Osteoblast (primary cell): ENCODE measurements at places on chromosomes 16 and 17.

GRCh38 chr16:73956587-73957494, 339.8 kb upstream of the PSMD7 start:
- peak; percentile 65 for DNase-seq

- no peak for DNase-seq
Observed at GRCh38 chr17:7703584-7704479, 1.2 kb upstream of the EFNB3 start.

DNA sequence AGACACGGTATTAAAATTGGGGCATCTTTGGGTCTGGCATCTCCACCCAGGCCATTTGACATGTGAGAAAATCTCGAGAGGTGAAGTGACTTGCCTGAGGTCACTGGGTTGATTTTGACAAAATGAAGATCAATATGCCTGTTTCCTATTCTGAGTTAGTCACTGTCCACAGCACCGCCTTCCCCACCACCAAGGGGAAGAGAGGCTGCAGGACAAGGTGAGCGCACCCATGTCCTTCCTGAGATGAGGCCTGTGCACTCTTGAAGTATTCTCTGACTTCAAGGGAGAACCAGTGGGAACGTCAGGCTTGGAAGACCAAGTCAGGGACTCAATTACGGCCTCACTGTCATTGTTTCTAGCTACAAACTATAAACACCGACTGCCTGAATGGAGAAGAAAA, 49.9 kb upstream of the WSB1 start:
- peak; percentile 42 for DNase-seq

DNA sequence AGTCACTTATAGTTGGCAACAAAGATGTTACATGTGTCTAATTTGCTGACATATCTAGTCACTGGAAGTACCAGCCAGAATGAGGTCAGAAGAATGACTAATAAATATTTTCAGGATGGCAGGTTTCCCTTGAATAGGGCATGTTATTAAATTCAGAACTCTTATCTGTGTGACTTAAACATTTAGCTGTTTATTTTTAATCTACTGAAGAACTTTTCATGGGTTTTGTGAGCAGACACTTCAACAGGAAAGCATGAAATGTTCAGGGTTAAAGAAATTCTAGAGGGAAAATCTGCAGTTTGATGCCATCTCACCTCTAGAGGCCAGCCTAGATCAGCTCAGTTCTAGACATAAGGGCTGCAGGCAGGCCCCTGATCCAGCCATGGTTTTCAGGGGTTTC, 13.2 kb downstream of the JPT2 start:
- DNase-seq: no peak

GRCh38 chr16:22031483-22032083, 23.7 kb downstream of the MOSMO start:
- DNase-seq: no peak

DNA sequence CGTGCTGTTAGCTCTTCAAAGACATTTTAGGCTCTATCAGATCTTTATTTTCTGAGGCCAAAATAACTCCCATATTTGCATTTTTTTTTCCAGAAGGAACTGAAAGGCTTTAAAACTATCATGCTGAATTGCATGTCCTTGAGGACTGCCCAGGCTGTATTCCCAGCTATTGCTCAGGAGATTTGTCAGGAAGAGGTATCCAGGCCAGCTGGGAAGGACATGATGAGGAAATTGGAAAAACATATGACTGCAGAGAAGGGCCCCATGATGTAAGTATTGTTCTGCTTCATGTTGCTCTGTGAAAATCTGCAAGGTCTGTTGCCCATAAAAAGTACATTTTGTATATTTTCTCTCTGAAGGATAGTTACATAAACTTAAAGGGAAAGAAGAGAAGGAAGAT, 5.7 kb downstream of the CDC6 start:
- DNase-seq: no peak

GRCh38 chr17:57962279-57963148, 7.3 kb upstream of the CUEDC1 start:
- no peak for DNase-seq

DNA sequence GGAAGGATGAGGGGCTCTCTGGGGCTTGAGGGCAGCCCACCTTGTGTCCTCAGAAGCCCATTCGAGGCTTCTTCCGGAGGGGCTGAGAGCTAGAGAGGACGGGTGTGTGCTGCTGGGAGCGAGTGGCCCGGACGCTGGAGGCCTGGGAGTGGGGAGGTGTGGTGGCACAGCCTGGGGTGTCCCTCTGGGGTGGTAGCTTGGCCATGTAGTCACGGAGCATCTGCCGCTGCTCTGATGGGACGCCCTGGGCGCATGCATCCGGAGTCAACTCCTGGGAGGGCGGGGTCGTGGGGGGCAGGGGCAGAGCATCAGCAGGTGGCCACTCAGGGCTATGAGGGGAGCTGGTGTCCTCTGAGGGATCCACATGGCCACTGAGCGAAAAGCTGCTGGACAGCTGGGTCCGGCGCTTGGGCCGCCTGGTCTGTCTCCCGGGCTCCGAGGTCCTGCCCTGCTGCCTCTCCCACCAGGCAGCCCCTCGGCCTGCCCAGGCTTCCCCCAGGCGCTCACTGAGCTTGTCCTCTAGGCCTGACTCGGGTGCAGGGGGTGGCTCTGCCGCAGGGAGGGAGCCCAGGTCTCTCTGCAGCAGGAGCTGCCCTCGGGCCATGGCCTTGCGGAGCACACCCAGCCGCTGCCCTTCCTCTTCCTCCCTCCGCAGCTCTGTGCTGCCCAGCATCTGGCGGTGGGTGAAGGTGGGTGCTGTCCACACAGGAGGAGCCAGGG, 7.8 kb downstream of the TAF1C start:
- no peak for DNase-seq

DNA sequence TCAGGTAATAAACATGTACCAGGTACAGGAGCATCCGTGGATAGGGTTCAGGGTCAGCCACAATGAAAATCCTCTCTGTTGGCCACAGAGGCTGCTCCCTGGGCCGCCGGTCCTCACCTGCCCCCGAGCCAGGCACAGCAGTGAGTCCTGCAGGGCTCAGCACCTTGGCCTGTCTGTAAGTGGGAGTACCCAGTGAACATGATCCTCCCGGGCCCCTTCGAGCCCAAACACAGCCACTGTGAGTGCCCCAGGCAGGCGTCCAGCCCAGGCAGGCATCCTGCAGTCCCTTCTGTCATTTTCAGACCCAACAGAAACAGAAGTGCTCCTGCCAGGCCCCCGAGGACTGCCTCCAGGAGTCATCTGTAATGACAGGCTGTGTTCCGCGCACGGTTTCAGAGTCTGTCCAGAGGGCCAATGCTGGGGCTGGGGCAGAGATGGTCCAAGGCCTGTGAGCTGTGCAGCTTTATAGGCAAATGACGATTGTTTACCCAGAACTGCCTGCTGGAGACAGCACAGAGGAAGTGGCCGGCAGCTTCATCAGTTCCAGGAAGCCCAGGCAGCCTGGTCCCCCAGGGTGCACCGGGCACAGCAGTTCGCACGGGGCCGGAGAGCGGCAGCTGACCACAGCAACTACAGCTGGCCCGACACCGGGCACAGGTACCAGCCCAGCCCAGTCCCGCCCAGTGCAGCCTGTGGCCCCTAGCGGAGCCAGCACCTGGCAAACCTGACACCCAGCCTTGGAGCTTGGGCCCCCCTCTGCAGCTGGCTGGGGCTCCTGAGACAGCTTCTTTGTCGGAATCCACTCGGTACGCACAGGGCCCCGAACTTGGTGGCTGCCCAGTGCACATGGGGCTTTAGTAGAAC, 13.2 kb downstream of the SLC7A5 start:
- peak; percentile 98 for DNase-seq

DNA sequence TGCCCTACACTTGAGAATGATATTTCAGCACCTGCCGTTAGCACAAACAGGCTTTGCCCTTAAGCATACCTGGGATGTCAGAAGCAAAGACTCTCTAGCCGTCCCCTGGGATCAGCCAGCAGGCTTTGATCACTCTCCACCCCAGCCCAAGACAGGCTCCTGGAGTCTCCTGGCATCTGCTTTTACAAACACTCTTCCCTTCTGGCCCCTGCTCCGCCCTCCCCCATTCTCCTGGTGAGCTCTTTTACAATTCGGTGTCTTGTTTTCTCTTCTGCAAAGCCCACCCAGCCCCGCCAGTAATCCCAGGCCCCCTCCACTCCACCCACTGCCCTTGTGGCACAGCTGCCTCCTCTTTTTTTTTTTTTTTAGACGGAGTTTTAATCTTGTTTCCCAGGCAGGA, 50.4 kb downstream of the KATNIP start:
- no peak for DNase-seq

GRCh38 chr16:3458278-3458851, 14.9 kb downstream of the NAA60 start:
- peak; percentile 88 for DNase-seq

GRCh38 chr17:17605083-17605728, 13.7 kb upstream of the PEMT start:
- DNase-seq: no peak

DNA sequence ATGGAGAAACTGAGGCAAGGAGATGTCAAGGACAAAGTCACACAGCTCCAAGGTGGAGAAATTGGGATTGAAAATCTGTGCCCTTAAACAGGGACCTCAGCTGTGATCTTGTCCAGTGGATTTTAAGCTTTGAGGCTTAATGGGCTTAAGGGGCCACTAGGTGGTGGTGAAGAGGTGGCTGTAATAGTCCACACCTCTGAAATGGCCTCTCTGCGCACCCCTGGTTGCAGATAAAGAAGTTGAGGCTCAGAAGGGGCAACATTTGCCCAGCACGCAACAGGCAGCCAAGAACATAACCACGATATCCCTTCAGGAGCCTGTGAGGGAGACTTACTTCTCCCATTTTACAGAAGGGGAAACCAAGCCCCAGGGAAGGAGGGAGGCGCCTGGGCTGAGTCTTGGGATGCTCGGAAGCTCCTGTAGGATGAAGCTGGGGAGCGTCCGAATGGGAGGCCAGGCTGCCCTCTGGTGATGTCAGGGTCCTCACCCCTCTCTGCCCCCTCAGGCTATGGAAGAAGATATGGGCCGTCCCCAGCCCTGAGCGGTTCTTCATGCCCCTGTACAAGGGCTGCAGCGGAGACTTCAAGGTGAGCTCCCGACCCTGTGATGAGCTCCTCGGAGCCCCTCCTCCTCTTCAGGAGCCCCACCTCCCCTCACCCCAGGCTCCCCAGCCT, 43.7 kb downstream of the IL21R start:
- DNase-seq: peak; percentile 47

GRCh38 chr16:68298907-68299561, 11.7 kb downstream of the SLC7A6OS start:
- DNase-seq: no peak

DNA sequence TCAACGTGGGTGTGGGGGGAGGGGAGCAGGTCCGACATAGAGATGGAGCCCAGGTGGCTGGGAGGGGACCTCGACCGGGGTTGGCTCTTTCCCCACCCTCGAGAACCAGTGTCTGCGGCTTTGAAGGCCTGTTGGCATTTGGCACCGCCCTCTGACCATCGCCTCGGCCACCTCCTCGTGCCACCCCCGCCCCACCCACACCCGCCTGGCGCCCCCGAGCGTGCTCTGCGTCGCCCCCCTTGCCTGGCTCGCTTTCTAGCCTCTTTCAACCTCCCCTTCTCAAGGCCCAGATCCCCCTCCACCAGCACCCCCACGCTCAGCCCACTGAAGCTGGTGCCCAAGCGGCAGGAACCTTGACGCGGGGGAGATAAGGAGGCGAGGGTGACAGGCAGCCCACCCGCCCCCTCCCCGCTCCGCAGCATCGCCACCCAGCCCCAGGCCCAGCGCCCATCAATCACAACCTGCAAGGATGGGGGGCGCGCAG, 619 bp downstream of the CACNB1 start:
- peak; percentile 89 for DNase-seq

GRCh38 chr16:90046971-90047713, 27.9 kb upstream of the DBNDD1 start:
- DNase-seq: peak; percentile 95

GRCh38 chr16:12480286-12480685, 323.4 kb downstream of the CPPED1 start:
- no peak for DNase-seq

GRCh38 chr17:63483038-63483437, 6.2 kb downstream of the ACE start:
- peak; percentile 66 for DNase-seq

- DNase-seq: no peak
Observed at GRCh38 chr17:66509926-66510325, 207.5 kb downstream of the PRKCA start.

GRCh38 chr16:50393858-50394802, 25.3 kb upstream of the BRD7 start:
- no peak for DNase-seq

DNA sequence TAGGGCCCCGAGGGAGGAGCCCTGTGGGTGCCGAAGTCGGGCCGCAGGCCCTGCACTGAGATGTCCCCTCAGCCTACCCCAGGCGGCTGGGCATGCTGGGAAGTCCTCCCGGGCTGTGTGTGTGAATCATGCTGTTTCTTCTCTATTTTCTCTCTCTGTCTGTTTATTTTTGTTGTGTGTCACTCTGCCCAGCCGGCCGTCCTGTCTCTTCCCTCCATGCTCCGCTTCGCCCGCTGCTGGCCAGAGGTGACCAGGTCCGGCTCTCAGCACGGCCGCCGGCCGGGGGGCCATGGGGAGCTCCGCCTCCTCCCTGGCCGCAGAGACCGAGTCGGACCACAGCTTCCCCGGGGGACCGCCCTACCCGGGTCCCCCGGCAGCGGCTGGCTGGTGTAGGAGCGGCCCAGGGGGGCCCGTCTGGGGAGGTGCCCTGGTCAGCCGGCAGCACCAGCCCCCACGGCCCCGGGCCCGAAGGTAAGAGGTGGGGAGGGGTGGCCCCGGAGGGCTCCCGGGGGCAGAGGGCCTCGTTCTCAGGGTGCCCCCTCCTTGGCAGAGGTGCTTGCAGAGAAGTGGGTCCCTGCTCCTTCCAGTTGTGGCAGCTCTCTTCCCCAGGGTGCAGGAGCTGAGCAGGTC, 12.5 kb downstream of the CAPN15 start:
- DNase-seq: peak; percentile 100

DNA sequence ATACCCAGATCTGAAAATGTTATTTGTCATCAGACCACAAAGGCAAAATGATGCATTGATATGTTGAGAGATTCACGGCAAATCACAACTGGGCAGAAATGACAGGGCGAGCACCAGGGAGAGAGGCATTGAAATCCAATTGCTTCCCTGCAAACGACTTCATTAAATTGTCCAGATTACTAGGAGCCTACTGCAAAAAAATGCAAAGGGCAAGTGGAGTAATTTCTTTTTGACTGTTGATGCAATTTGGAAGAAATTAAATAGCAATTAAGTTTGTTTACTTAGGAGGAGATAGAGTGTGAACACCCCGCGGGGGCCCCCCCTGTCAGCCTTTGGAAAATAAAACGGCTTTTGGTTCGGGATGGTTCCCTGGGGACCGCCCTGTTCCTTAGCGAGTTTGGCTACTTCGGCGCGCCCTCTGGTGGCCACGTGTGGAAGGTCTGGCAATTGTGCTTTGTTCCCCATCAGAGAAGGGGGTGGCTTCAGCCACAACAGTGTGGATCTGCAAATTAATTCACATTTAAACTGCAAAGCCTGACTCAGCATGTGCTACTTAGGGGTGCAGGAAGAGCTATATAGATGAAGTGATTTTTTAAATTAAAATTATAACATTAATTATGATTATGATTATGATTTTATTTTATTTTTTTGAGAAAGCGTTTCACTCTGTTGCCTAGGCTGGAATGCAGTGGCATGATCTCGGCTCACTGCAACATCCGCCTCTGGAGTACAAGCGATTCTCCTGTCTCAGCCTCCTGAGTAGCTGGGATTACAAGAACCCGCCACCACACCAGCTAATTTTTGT, 14.5 kb upstream of the TMC7 start:
- DNase-seq: peak; percentile 92

DNA sequence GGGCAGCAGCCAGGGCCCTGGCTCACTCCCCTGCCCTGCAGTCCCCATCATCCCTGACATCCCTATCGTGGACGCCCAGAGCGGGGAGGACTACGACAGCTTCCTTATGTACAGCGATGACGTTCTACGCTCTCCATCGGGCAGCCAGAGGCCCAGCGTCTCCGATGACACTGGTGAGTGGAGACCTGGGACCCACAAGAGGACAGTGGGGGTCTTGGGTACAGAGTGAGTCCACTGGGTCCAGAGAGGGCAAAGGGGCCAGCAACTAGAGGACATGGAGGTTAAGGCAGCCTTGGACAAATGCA, 12.6 kb downstream of the GALK1 start:
- no peak for DNase-seq
